ENCODE measurements at places on chromosomes 7 and 10. TPM values are rescaled to one million over a fixed set of nuclear protein-coding genes. Genes with fewer than 3 reads are reported as not detected.

Gene C10orf67
- total RNA-seq = 1.6 TPM

Gene TAC1
- 2.0 TPM for total RNA-seq

Gene STEAP4
- total RNA-seq = 80.2 TPM

Gene ZNF467
- 24.5 TPM for total RNA-seq

Gene TEX36
- not detected for total RNA-seq

Gene WDR37
- total RNA-seq = 23.5 TPM

DNA sequence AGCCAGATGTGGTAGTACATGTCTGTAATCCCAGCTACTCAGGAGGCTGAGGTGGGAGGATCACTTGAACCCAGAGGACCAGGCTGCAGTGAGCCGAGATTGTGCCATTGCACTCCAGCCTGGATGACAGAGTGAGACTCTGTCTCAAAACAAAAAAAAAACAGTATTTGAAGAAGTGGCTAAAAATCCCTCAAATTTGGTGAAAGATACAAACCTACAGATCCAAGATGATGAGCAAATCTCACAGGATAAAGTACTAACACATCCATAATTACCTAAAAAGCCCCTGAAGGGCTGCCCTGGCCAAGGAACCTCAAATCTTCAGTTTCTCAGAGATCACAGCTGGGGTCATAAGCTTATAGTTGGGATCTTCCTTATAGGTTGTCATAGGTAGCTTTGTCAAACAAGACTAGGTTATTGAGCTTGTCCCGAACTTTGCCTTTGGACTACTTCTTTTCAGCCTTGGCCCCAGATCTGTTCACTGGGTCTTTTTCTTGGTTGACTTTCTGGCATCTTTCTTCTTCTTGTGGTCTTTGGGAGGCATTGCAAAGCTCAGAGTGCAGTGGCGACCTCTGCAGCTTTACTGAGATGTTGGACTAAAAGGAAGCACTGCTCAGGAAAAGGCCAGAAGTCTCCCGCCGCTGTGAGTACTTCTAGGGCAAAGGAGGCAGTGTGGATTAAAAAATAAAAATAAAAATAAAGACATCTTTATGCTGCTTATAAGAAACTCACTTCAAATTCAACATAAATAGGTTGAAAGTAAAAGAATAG, 28.6 kb upstream of the SAR1A start:
- no peak overlapping the region for H3K4me3 ChIP-seq
- no peak for DNase-seq
- no peaks in the 10 kb centered on the region for H3K27me3 ChIP-seq
- no peaks in the 10 kb centered on the region for H3K36me3 ChIP-seq

DNA sequence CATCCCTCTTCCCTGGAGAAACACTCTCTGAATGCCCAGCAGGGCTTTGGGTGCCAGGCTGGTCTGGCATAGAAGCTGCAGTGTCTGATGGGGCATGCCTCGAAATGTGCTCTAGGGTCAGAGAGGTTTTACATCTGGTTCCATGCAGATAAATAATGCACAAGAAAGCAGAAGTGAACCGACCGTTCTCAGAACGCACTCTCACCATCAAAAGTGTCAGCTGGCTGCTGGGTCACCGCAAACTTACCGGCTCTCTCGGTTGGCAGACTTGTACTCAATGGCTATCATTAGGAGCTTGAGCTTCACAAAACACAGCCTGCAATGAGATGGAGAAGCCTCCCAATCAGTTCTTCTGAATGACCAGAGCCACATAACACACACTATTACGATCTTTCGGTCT, 610.0 kb downstream of the KCNMA1 start:
- H3K4me3 ChIP-seq = peak overlapping the region; percentile 12
- no peaks in the 10 kb centered on the region for H3K4me1 ChIP-seq
- no peaks in the 10 kb centered on the region for H3K36me3 ChIP-seq
- DNase-seq = no peak

DNA sequence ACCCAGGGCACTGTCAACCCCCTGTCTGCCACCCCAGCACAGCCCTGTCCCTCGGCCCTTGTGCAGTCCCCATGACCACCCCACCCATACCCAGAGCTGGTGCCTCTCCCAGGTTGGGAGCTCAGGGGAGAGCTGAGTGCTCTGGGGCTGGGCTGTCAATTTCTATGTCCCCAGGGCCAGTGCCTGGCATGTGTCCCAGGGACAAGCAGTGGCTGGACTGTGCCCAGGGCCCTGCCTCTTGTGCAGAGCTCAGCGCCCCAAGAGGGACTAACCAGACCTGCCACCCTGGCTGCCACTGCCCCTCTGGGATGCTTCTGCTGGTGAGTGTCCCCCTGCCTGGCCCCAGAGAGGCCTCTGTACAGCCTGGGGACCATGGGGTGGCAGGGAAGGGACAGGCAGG, 29.0 kb upstream of the ZNF862 start:
- no peak overlapping the region for H3K4me3 ChIP-seq
- DNase-seq = no peak
- H3K27ac ChIP-seq = no peak overlapping the region
- no peaks in the 10 kb centered on the region for H3K27me3 ChIP-seq
- H3K36me3 ChIP-seq = no peaks in the 10 kb centered on the region
- no peaks in the 10 kb centered on the region for H3K4me1 ChIP-seq

DNA sequence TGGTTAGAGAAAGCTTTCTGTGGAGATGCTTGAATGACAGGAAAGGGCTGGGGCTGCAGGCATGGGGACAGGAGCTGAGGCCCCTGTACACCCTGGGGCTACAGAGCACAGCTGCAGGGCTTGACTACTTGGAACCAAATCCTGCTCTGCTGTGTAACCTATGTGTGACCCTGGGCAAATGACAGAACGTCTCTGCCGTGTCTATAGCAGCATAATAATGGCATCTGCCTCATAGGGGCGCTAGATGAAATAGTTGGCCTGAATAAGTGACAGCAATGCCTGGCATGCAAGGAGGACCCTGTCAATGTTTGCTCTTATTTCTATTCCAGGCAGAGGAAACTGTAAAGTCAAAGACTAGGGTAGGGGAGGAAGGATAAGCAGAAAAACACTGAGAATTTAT, 254.0 kb downstream of the USP6NL start:
- no peaks in the 10 kb centered on the region for H3K27me3 ChIP-seq
- no peaks in the 10 kb centered on the region for H3K4me1 ChIP-seq
- no peak overlapping the region for H3K4me3 ChIP-seq
- no peak for DNase-seq

- no peaks in the 10 kb centered on the region for H3K36me3 ChIP-seq
- H3K4me3 ChIP-seq = no peak overlapping the region
- DNase-seq = no peak
- H3K27ac ChIP-seq = no peak overlapping the region
- peaks cover 2% of the 10 kb centered on the region for H3K4me1 ChIP-seq
Measured at GRCh38 chr10:131310551-131311401, 745 bp downstream of the TCERG1L start.

GRCh38 chr10:14186245-14186644, 144.5 kb downstream of the FRMD4A start:
- no peaks in the 10 kb centered on the region for H3K27me3 ChIP-seq
- H3K36me3 ChIP-seq = no peaks in the 10 kb centered on the region
- H3K4me1 ChIP-seq = no peaks in the 10 kb centered on the region
- no peak overlapping the region for H3K27ac ChIP-seq
- DNase-seq = no peak
- no peak overlapping the region for H3K4me3 ChIP-seq

- H3K27ac ChIP-seq = no peak overlapping the region
- no peak for DNase-seq
- no peaks in the 10 kb centered on the region for H3K4me1 ChIP-seq
- H3K4me3 ChIP-seq = no peak overlapping the region
Measured at GRCh38 chr7:110568388-110568787, 522.5 kb upstream of the LRRN3 start.

- no peaks in the 10 kb centered on the region for H3K4me1 ChIP-seq
- no peaks in the 10 kb centered on the region for H3K36me3 ChIP-seq
- H3K27me3 ChIP-seq = no peaks in the 10 kb centered on the region
- H3K27ac ChIP-seq = no peak overlapping the region
- DNase-seq = no peak
- H3K4me3 ChIP-seq = no peak overlapping the region
Measured at GRCh38 chr10:48821692-48822091, 117.9 kb downstream of the LRRC18 start.

- peak; percentile 49 for DNase-seq
- H3K36me3 ChIP-seq = no peaks in the 10 kb centered on the region
- H3K27ac ChIP-seq = peak overlapping the region; percentile 50
- no peaks in the 10 kb centered on the region for H3K27me3 ChIP-seq
- H3K4me3 ChIP-seq = no peak overlapping the region
- H3K4me1 ChIP-seq = peaks cover 15% of the 10 kb centered on the region
Measured at GRCh38 chr10:79397575-79398303, 47.7 kb downstream of the ZCCHC24 start.

- no peak for DNase-seq
- no peak overlapping the region for H3K4me3 ChIP-seq
- H3K4me1 ChIP-seq = no peaks in the 10 kb centered on the region
- peaks cover 9% of the 10 kb centered on the region for H3K36me3 ChIP-seq
Measured at GRCh38 chr7:135601182-135601581, 43.5 kb downstream of the NUP205 start.

GRCh38 chr10:78465431-78465830, 431.8 kb downstream of the RPS24 start:
- peak; percentile 41 for DNase-seq
- no peaks in the 10 kb centered on the region for H3K36me3 ChIP-seq
- no peak overlapping the region for H3K27ac ChIP-seq
- no peak overlapping the region for H3K4me3 ChIP-seq
- H3K4me1 ChIP-seq = peaks cover 4% of the 10 kb centered on the region

- no peak for DNase-seq
- no peak overlapping the region for H3K4me3 ChIP-seq
- no peak overlapping the region for H3K27ac ChIP-seq
- no peaks in the 10 kb centered on the region for H3K27me3 ChIP-seq
- no peaks in the 10 kb centered on the region for H3K36me3 ChIP-seq
- no peaks in the 10 kb centered on the region for H3K4me1 ChIP-seq
Measured at GRCh38 chr7:84865560-84865959, 321.3 kb downstream of the SEMA3D start.

DNA sequence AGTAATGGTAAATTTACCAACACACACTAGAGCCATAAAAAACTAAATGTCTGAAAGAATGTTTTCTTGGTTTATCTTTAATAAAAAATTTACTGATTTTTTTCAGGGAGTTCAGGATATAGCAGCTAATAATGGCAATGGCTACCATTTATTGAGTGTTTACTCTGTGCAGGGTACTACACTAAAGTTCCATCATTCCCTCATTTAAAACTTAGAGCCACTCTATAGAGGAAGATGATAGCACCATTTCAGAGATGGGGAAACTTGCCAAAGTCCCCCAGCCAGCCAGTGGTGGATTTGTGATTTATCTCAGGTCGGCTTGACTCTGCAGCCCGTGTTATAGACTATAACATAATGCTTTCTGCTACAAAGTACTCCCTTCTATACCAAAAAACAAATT, 86.6 kb downstream of the LSMEM1 start:
- no peaks in the 10 kb centered on the region for H3K4me1 ChIP-seq
- DNase-seq = no peak
- H3K4me3 ChIP-seq = no peak overlapping the region
- H3K36me3 ChIP-seq = no peaks in the 10 kb centered on the region
- H3K27ac ChIP-seq = no peak overlapping the region

DNA sequence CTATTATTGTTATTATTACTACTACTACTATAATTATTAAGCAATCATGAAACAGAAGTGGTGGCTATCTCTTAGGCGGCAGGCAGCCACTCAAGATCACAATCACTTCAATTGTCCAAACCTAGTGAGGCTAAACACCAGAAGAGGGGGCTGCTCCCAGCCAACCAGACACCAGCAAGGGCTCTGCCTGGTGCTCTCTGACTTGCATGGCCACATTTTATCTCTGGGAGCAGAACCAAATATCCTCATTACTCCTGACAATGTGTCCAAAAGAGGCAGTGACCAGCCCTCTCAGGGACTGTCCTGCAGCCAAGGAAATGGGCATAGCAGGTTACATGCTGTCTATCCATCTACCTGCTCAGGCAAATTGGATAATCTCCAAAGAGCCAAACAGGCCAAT, 187.4 kb upstream of the PDE1C start:
- H3K27me3 ChIP-seq = no peaks in the 10 kb centered on the region
- H3K36me3 ChIP-seq = no peaks in the 10 kb centered on the region
- H3K4me3 ChIP-seq = no peak overlapping the region
- H3K27ac ChIP-seq = no peak overlapping the region
- DNase-seq = no peak

GRCh38 chr10:48492201-48492600, 112.7 kb downstream of the ARHGAP22 start:
- H3K27ac ChIP-seq = no peak overlapping the region
- H3K4me3 ChIP-seq = no peak overlapping the region
- no peaks in the 10 kb centered on the region for H3K36me3 ChIP-seq
- no peaks in the 10 kb centered on the region for H3K27me3 ChIP-seq
- no peak for DNase-seq
- no peaks in the 10 kb centered on the region for H3K4me1 ChIP-seq

GRCh38 chr10:49272251-49273081, 26.5 kb upstream of the C10orf71 start:
- H3K27me3 ChIP-seq = no peaks in the 10 kb centered on the region
- no peak overlapping the region for H3K27ac ChIP-seq
- no peaks in the 10 kb centered on the region for H3K4me1 ChIP-seq
- no peak overlapping the region for H3K4me3 ChIP-seq

DNA sequence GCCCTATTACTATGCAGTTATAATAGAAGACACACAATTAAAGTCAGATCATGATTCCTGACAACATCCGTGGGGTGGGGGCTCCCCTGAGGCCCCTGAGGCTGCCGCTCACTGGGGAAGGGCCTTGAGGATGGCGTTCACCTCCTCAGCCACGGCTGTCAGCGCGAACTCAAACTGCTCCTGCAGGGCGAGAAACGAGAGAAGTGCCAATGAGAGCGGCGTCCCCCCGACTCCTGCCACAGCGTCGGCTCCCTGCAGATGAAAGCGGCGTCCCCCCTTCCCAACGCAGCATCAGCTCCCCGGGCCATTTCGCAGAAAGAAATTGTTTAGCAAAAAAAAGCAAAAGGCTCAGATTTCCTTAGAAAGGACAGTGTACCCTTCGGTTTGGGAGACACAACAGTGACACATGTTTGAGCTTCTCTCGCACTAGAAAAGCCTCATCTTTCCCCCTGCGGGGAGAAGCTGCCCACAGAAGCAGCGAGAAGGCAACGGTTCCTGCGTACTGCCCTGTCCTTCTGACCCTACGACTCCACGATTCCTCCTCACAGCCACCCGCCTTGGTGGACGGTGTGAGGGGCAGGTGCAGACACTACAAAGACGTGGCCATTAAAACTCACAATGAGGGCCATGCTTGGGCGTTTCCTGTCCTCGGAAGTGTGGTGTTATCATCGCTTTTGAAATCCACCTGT, 203.9 kb downstream of the DNAJB6 start:
- DNase-seq = peak; percentile 8
- no peaks in the 10 kb centered on the region for H3K36me3 ChIP-seq
- H3K4me1 ChIP-seq = no peaks in the 10 kb centered on the region
- no peaks in the 10 kb centered on the region for H3K27me3 ChIP-seq
- no peak overlapping the region for H3K27ac ChIP-seq
- no peak overlapping the region for H3K4me3 ChIP-seq

- H3K4me1 ChIP-seq = no peaks in the 10 kb centered on the region
- no peak overlapping the region for H3K27ac ChIP-seq
- H3K36me3 ChIP-seq = no peaks in the 10 kb centered on the region
- H3K27me3 ChIP-seq = no peaks in the 10 kb centered on the region
- DNase-seq = no peak
- no peak overlapping the region for H3K4me3 ChIP-seq
Measured at GRCh38 chr7:111333010-111333409, 229.3 kb downstream of the IMMP2L start.

All from kidney (tissue), 22 donors.